ENCODE measurements at places on chromosomes 7 and 10.

- DNase-seq = no peak
These were observed 80.9 kb downstream of the UNCX start for GRCh38 chr7:1313613-1314012.

DNA sequence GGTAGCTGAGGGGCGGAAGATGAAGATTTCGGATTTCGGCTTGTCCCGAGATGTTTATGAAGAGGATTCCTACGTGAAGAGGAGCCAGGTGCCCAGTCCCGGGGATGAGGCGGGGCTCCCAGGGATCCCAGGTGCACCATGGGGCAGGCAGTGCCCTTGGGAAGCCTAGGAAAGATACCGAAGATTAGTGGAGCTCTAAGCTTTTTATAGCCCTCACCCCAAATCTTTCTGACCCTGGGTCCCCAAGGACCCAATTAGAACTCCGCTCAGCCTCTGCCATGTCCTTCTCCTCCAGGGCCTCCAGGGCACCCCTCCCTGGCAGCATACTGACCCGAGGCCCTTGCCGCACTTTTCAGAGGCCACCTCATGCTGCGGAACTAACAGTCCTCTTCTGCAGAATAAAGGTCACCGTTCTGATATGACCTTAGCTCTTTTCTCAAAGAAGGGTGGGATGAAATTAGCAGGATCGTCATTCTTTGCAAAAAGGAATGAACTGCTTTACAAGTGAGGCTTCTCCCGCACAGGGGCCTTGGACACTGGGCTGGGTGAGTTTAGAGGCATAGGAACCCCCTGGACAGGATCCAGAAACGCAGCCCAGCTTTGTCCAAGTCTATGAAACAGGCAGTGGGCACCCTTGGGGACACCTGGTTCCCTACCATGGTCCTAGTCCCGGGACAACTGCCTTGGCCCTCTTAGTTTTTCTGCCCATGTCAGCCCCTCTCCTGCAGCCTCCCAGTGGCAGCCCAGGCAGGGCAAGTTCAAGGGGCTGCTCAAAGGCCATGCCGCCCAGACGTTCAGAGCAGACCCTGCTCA is 17.9 kb upstream of the CSGALNACT2 start:
- DNase-seq = no peak

DNA sequence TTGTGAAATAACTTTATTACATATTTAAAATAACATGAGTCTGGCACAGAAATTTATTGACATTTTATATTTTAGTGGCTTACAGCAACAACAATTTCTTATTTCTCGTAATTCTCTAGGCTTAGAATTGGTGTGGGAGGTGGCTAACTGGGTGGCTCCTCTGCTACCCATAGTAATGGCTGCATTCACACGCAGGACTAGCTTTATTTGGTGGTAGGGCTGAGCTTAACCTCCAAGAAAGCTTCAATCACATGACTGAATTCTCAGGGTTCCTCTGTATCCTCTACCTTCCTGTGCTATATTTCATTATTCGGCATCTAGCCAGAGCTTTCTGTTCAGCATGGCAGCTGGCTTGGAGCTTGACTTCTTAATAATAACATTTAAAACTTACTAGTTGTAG is 138.8 kb downstream of the ZWINT start:
- DNase-seq = no peak

GRCh38 chr7:150962553-150963399 is 15.3 kb downstream of the KCNH2 start:
- peak; percentile 82 for DNase-seq

DNA sequence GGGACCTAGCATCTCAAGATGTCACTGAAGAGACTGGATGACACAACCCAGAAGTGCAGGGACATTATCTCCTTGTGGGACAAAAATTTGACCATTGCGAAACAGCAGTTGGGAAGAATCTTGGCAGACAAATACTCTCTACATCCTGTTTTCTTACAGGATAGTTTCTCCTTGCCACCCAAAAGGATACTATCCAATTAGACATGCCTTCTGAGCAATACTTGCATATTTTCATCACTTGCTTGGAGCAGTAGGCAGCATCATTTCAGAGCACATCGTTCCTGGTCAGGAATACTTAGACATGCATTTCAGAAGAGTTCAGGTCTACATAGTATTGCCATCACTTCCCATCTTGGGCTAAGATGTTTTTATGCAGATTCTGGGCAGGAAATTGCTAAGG is 56.8 kb downstream of the FAS start:
- no peak for DNase-seq

- DNase-seq = no peak
These were observed 4.8 kb downstream of the NHLRC2 start for GRCh38 chr10:113859261-113859660.

DNA sequence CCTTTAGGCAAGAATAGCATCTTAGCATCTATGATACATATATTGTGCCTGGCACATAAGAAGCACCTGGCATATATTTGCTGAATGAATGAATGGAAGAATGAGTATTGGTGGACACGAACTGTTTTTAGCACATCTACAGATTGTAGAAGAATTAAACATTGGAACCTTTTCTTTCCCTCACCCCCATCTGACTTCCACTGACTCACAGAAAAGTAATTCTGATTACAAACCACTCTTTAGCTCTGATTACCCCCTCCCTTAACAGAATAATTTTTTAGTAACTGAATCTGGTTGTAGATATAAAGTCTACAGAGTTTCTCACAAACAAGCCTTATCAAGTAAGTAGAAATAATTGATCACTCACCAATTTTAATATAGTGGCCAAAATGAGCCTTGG is 31.9 kb downstream of the SLC26A4 start:
- DNase-seq = no peak

GRCh38 chr7:32381024-32381601 is 109.1 kb downstream of the LSM5 start:
- no peak for DNase-seq

- DNase-seq = no peak
These were observed 98.5 kb downstream of the ARHGAP22 start for GRCh38 chr10:48506147-48506917.

DNA sequence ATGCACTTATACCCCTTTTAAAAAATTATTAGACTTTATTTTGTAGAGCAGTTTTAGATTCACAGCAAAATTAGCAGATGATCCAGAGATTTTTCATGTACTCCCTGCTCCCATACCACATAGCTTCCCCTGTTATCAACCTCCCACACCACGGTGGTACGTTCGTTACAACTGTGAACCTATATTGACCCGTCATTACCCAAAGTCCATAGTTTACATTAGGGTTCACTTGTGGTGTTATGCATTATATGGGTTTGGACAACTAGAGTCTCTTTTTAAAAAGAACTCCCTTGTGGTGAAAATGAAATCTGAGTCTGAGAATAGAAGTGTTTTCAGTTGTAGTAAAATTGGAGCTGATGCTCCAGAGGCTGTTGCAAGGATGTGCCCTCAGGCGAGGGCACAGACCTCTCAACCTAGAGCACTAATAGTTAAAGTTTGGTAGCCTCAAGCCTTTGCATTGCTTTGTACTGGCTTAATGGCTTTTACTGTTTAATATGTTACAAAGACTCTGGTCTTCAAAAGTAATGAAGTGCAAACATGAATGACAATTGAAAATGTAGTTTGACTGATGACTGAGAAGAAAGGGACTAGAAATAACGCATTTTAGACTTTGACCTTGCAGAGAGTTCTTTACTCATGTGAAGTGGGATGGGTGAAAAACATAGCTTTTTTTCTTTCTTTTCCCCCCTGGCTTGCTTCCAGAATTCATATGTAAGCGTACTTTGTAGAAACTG is 30.6 kb upstream of the CSTF2T start:
- DNase-seq = no peak

- no peak for DNase-seq
These were observed 1.6 kb downstream of the HOXA6 start for GRCh38 chr7:27145914-27146412.

DNA sequence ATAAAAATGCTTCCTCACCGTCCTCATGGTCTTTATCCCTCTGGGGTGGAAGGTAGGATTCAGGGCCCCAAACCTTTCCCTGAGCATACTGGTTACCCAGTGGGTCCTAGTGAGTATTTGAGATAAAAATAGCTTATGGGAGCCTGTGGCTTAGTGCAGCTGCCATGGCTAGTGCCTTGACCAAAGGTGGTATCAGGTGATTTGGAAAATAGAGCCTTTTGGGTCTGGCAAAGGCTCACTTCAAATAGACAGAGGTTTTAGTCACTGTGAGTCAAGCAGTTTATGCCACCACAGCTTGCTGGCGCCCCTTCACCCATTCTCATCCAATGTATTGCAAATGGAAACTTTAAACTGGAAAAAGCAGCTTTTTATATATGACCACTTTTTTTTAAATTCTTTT is 30.4 kb downstream of the PLAU start:
- DNase-seq = no peak

GRCh38 chr7:97226541-97226940 is 109.0 kb downstream of the SDHAF3 start:
- no peak for DNase-seq

- no peak for DNase-seq
These were observed 82.5 kb downstream of the AHR start for GRCh38 chr7:17380736-17381662.

DNA sequence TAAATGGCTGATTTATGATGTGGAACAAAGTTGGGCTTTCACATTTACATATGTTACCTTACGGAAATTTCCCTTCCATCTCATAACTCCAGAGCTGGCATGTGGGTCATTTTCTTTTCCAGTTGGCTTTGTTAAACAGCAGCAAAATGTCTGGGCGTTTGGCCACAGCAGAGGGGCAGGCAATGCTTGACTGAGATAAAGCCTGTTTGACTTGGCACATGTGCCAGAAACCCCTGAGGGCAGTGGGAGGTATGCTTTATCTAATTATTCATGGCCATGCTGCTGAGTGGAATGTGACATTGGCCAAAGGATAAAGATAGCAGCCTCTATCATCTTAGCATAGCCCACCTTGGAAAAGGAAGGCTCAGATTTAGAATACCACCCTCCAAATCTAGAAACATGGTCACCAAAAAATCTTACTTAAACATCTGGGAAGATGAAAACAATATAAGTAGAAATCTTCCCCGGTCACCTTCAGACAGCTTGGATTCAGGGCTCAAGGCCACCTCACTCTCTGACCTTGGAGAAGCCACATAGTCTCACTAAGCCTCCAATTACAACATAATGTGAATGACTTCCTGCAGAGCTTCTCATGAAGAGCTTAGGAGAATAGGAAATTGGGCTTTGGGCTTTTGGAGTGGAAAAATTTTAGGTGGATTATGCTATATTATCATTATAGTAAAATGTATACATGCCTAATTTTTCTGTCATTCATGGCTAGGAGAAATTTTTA is 101.5 kb downstream of the GRM3 start:
- DNase-seq = no peak

GRCh38 chr7:76397409-76398183 is 11.9 kb downstream of the SSC4D start:
- DNase-seq = peak; percentile 68

DNA sequence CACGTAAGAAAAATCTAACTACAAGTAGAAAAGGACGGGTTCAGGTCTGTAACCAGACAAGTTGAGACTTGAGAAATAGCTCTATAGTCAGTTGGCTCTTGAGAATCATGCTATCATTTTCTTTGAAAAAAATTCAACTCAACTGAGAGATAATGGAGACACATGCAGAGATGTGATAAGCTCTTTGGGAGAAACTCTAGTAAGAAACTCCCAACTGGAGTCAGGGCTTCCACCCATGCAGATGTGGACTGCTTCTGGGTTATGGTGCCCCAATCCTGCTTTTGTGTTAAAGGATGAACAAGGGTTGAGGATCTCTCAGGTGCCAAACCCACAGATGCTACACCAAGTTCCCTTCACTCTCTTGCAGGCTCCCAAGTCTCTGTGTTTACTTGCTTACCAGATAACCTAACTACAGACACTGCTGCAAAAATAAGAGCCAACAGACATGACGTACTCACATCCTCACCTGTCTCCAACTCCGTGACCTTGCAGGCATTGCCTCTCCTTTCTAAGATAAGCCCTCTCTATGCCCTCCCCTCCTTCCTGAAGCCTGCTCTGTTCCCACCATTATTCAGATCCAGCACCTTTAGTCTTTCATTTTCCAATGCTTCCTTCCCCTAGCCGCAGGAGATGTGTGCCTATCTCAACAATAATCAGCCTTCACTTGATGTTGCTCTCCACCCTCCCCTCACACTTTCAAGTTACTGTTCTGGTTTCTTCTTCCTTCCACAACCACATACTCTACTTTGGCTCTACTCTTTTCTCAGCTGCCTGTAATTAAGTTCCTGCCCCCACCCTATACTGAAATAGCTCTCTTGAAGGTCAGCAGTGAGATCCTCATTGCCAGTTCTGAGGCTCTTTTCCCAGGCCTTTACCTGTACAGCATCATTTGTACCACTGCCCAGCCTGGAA is 130.0 kb downstream of the ICA1 start:
- DNase-seq = no peak

- no peak for DNase-seq
These were observed 49.6 kb downstream of the ASB13 start for GRCh38 chr10:5616836-5617235.

DNA sequence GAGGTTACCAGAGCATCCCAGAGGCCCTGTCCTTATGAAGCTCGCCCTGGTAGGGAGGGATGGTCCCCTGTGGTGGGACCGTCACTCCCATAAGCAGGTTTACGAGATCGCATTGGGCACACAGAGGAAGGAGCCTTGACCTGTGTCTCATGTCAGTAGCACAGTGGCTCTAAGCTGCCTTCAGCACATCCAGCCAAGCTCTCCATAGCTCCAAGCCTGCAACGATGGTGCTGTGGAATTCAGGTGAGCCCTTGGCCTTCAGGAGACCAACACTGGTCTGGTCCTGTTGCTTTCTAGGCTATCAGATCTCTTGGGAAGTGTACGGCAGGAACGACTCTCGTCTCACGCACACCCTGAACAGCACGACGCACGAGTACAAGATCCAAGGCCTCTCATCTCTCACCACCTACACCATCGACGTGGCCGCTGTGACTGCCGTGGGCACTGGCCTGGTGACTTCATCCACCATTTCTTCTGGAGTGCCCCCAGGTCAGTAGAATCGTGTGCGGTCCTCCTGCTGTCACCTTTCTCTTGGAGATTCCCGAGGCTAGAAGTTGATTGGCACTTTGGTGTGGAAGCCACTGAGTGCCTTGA is 605.3 kb upstream of the FOXK1 start:
- no peak for DNase-seq

DNA sequence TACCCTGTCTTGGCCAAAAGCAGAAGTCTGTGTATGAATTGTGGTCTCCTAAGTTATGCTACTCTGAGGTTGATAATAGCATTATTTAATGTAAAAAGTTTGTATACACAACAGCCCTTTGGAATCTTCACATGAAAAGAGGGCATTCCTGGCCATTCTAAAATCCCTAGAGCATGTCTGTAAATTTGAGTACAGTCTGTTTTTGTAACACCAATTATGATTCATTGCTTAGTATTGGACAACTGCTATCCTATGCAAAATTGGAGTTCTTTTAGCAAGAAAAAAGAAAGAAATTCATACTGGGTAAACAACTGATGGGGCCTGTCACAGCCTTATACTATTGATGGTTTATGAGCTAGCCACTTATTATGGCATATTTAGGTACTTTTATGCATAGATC is 10.2 kb downstream of the CUTC start:
- no peak for DNase-seq

- DNase-seq = no peak
These were observed 5.9 kb downstream of the STAM start for GRCh38 chr10:17649836-17650235.

GRCh38 chr10:89032141-89032891 is 41.7 kb downstream of the FAS start:
- no peak for DNase-seq

GRCh38 chr7:115435178-115435577 is 513.3 kb downstream of the MDFIC start:
- no peak for DNase-seq

- no peak for DNase-seq
These were observed 51.7 kb downstream of the AKR1D1 start for GRCh38 chr7:138127996-138128395.
